ENCODE measurements at places on chromosomes 7 and 10. TPM values are rescaled to one million over a fixed set of nuclear protein-coding genes. Genes with fewer than 3 reads are reported as not detected.

- H3K36me3 ChIP-seq, result no peaks in the 10 kb centered on the region
- no peaks in the 10 kb centered on the region for H3K27me3 ChIP-seq
- peak; percentile 25 for DNase-seq
- H3K4me3 ChIP-seq, result no peak overlapping the region
- no peak overlapping the region for H3K27ac ChIP-seq
Observed at GRCh38 chr7:48154792-48155413, 16.4 kb upstream of the ABCA13 start.

DNA sequence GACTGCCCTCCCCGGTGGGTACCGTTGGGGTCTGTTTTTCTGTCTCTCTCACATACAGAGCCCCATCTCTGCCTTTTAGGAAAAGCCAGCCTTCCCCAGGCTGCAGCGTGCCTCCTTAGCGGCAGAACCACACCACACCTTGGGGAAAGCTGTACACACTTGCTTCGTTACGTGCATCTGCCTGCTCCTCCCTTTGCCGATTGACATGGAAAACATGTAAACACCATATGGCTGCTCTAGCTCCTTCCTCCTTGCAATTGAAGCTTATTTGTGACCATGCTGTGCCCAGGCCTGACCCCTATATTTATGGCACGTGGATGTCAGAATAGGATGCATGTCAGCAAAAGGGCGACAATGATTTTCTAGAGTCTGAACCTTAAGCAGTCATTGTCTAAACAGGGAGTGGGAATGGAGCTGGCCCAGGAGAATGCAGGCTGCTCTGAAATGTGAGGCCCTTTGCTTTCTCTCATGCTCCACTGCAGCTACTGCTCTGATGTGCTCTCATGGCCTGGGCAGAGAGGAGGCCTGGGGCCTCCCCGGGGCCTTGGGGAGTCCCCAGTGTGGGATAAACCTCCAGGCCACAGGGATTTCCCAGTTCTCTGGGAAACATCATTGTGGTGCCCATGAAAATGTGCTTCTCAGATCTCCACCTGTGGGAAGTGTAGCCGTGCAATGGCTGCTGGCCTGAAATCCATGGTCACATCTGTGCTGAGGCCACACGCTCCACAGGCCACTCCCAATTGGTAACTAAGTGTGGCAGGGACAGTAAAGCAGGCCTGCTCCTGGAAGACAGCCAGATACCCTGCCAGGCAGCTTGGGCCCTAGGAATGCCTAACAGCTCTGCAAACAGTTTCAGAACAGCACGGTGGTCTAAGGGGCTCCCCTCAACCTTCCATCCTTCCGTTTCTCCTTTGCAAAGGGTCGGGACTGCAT lies 18.6 kb downstream of the PDE6C start:
- H3K4me3 ChIP-seq, result no peak overlapping the region
- H3K36me3 ChIP-seq, result no peaks in the 10 kb centered on the region
- H3K27me3 ChIP-seq, result peaks cover 2% of the 10 kb centered on the region
- DNase-seq, result no peak

Gene CHRM2
- total RNA-seq, result 0.14 TPM

GRCh38 chr10:69232252-69232651 lies 12.1 kb downstream of the HKDC1 start:
- H3K27ac ChIP-seq, result no peak overlapping the region
- no peak for DNase-seq
- H3K4me3 ChIP-seq, result no peak overlapping the region
- peaks cover 14% of the 10 kb centered on the region for H3K4me1 ChIP-seq
- H3K27me3 ChIP-seq, result no peaks in the 10 kb centered on the region

DNA sequence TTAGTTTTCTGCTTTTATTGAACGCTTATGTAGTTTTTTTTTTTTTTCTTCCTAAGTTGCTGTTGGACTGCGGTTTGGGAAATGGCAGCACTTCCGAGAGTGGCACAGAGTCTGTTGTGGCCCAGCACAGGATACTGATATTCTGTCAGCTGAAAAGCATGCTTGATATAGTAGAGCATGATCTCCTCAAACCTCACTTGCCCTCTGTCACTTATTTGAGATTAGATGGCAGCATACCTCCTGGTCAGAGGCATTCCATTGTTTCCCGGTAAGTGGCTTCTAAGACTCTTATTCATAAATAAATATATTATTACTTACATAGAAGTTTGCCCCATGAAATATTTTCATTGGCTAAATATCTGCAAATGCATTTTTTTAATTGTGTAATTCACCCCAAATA lies 101.1 kb downstream of the BTAF1 start:
- DNase-seq, result no peak
- H3K27ac ChIP-seq, result no peak overlapping the region
- H3K36me3 ChIP-seq, result peaks cover 13% of the 10 kb centered on the region
- H3K27me3 ChIP-seq, result no peaks in the 10 kb centered on the region
- no peak overlapping the region for H3K4me3 ChIP-seq
- no peaks in the 10 kb centered on the region for H3K4me1 ChIP-seq

GRCh38 chr10:71659737-71660136 lies 59.8 kb downstream of the C10orf105 start:
- H3K4me3 ChIP-seq, result no peak overlapping the region
- H3K27ac ChIP-seq, result no peak overlapping the region
- H3K4me1 ChIP-seq, result peaks cover 26% of the 10 kb centered on the region
- DNase-seq, result no peak
- H3K27me3 ChIP-seq, result peaks cover 2% of the 10 kb centered on the region
- H3K36me3 ChIP-seq, result no peaks in the 10 kb centered on the region

Gene LEP
- not detected for total RNA-seq

- DNase-seq, result no peak
- H3K4me3 ChIP-seq, result no peak overlapping the region
- peaks cover 5% of the 10 kb centered on the region for H3K4me1 ChIP-seq
- no peaks in the 10 kb centered on the region for H3K36me3 ChIP-seq
Observed at GRCh38 chr10:18312374-18313139, 172.3 kb downstream of the CACNB2 start.

DNA sequence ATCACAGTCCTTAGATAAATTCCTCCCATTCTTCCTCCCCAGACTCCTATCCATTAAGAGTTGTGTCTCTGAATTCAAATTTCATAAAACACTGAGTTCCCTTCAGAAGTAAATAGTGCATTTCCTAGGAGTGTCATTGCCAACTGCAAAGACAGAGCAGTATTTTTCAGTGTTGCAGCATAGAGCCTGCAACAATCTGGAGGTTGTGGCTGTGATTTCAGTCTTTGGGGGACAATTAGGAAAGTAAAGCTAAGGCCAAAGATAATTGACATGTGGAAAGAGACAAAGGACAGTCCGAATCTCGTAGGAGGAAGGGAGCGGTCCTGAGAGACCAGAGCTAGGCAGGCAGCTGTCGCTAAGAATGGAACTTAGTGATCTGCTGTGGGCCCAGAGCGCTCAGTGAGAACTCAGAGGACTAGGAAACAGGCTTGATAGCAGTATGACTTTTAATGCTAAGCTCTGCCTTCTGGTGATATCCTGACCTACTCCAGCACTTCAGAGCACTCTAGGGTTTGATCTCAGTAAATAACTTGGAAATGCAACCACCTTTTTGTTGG lies 46.2 kb downstream of the PRPF18 start:
- peaks cover 26% of the 10 kb centered on the region for H3K4me1 ChIP-seq
- peaks cover 9% of the 10 kb centered on the region for H3K36me3 ChIP-seq
- no peak for DNase-seq
- no peaks in the 10 kb centered on the region for H3K27me3 ChIP-seq
- no peak overlapping the region for H3K27ac ChIP-seq
- no peak overlapping the region for H3K4me3 ChIP-seq

DNA sequence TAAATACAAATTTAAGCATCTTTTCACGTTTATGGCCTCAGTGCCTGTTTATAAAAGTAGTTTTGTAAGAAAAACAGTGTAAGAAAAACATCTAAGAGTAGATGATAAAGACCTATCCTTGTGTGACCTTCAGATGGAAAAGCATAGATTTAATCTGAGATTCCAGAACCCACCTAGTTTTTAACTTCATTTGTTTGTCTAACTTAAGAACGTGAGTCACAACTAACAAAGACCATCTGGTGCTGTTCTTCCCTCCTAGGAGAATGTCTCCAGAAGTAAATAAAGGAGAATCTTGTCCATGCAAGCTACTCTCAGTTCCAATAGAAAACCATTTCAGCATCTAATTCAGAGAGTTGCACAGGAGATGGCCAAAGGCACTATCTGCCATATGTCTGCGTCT lies 265.4 kb upstream of the C7orf33 start:
- peaks cover 7% of the 10 kb centered on the region for H3K36me3 ChIP-seq
- H3K27me3 ChIP-seq, result peaks cover 2% of the 10 kb centered on the region
- no peak overlapping the region for H3K27ac ChIP-seq
- H3K4me1 ChIP-seq, result peaks cover 6% of the 10 kb centered on the region
- no peak for DNase-seq

DNA sequence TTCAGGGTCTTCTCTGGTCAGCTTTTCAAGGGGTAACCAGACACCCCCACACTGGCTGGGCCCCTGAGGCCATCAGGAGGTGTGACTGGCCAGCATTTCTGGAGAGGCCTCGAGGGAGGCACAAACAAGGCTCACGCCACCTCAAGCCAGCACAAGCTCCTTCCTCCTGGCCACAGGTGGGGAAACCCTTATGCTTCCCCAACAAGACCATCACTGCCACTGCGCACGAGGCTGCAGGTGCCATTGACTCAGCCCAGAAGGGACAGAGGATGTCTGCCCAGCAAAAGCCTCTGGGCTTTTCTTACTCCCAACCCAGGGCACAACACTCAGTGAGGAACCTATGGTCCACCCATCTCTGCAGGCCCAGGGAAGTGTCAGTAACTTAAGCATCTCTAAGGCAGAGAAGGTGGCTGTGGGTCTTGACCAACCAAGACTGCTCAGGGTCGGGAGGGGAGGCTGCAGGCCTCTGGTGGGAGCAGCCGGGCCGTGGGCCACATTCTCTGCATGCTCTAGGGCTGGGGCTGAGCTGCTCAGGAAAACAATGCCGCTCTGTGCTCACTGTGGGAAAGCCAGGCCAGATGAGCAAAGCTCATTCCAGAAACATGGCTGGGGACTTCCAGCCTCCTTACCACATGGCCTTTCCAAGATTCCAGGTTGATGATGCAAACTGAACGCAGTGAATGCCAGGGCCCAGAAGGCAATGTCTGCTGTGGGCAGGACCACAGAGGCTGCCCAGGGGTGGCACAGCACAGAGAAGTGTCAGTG lies 24.2 kb upstream of the RASSF4 start:
- H3K4me1 ChIP-seq, result peaks cover 14% of the 10 kb centered on the region
- no peaks in the 10 kb centered on the region for H3K27me3 ChIP-seq
- DNase-seq, result no peak
- peak overlapping the region; percentile 35 for H3K27ac ChIP-seq
- H3K4me3 ChIP-seq, result no peak overlapping the region

DNA sequence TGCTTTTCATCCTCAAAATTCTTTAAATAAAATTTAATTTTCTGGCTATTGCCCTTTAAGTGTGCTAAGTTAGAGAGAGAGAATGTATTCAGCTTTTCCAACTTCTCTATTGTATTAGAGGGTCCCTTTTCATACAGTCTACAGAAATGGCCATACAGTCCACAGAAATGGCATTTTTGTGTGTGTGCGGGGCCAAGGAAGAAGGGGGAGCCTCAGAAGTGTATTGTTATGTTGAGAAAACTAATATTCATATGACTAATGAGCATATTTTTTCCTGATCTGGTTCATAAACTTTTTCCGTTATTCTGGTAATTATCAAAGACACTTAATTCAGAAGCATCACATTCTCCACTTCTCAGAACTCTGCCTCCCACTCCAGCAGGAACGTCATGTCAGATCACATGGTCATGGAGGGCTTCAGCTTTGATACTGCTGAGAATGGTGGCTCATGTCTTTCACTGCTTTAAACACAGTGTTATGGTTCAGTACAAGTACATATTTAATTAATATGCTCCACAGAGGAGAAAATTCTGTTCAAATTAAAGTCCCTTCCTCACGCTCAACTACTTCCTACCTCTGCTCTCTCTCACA lies 37.1 kb downstream of the ELMO1 start:
- H3K27ac ChIP-seq, result no peak overlapping the region
- peaks cover 2% of the 10 kb centered on the region for H3K36me3 ChIP-seq
- H3K4me1 ChIP-seq, result peaks cover 8% of the 10 kb centered on the region
- H3K4me3 ChIP-seq, result no peak overlapping the region

DNA sequence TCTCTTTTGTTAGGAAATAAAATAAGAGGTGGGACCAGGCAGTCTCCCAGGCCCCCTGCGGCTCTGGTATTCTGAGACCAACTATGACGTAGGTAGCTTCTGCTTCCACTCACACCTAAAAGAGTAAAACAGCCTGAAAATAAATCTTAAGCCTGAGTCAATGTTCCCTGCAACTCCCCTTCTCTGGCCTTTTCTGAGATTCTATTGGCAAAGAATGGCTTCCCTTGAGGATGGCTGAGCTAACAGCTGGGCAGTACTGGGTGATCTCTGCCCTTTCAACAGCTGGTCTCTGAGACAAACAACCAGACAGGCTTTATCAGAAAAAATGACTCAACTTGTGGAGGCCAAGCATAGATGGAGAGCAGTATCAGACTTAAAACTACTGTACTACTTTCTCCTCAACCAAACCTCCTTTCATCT lies 58.7 kb downstream of the CREB3L2 start:
- no peak overlapping the region for H3K4me3 ChIP-seq
- H3K36me3 ChIP-seq, result peaks cover 6% of the 10 kb centered on the region
- peak overlapping the region; percentile 77 for H3K27ac ChIP-seq
- H3K4me1 ChIP-seq, result peaks cover 36% of the 10 kb centered on the region
- no peak for DNase-seq
- no peaks in the 10 kb centered on the region for H3K27me3 ChIP-seq

GRCh38 chr7:81484261-81484660 lies 285.6 kb downstream of the HGF start:
- H3K4me1 ChIP-seq, result peaks cover 5% of the 10 kb centered on the region
- no peak overlapping the region for H3K4me3 ChIP-seq
- no peak overlapping the region for H3K27ac ChIP-seq
- H3K27me3 ChIP-seq, result no peaks in the 10 kb centered on the region

Gene NRG3
- 3.4 TPM for total RNA-seq

Gene HTRA1
- 9.0 TPM for total RNA-seq

- no peak overlapping the region for H3K4me3 ChIP-seq
- H3K27ac ChIP-seq, result peak overlapping the region; percentile 6
- H3K27me3 ChIP-seq, result no peaks in the 10 kb centered on the region
- H3K36me3 ChIP-seq, result no peaks in the 10 kb centered on the region
- peaks cover 27% of the 10 kb centered on the region for H3K4me1 ChIP-seq
Observed at GRCh38 chr7:77727936-77728701, 31.9 kb downstream of the RSBN1L start.

- H3K27ac ChIP-seq, result no peak overlapping the region
- H3K4me1 ChIP-seq, result peaks cover 5% of the 10 kb centered on the region
- H3K36me3 ChIP-seq, result no peaks in the 10 kb centered on the region
- peaks cover 47% of the 10 kb centered on the region for H3K27me3 ChIP-seq
- H3K4me3 ChIP-seq, result peak overlapping the region; percentile 73
Observed at GRCh38 chr7:1666823-1667565, 3.1 kb upstream of the ELFN1 start.

DNA sequence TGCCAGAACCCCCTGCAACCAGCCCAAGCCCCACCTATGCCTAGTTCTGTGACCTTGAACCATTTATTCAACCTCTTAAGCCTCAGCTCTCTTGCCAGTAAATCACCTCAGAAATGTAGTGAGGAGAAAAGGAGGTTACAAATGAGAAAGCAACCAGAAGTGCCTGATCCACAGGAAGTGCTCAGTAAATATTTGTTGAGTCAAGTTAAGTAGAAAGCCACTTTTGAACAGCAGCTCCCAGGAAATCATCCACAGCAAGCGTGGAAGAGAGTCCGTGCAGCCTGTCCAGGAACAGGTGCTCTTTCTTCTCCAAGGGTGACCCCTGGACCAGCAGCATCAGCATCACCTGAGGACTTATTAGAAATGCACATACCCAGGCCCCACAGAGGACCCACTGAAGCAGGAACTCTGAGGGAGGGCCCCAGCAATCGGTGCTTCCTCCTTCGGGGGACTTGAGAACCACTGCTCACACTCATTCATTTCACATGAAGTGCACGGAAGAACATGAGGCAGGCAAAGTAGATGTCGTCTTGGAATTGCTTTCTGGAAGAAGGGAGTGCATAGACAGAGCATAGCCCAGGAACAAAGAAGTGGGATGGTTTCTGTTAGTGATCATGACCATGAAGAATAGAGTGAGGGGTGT lies 6.3 kb upstream of the C10orf71 start:
- no peak for DNase-seq
- H3K36me3 ChIP-seq, result no peaks in the 10 kb centered on the region
- H3K27ac ChIP-seq, result peak overlapping the region; percentile 43
- peaks cover 8% of the 10 kb centered on the region for H3K27me3 ChIP-seq

Measured in neural crest cell (in vitro differentiated cells).